Daoy (cell line): ENCODE measurements at places on chromosomes 16 and 17.

GRCh38 chr17:28042721-28043291 lies 329 bp downstream of the NLK start:
- DNase-seq = no peak

DNA sequence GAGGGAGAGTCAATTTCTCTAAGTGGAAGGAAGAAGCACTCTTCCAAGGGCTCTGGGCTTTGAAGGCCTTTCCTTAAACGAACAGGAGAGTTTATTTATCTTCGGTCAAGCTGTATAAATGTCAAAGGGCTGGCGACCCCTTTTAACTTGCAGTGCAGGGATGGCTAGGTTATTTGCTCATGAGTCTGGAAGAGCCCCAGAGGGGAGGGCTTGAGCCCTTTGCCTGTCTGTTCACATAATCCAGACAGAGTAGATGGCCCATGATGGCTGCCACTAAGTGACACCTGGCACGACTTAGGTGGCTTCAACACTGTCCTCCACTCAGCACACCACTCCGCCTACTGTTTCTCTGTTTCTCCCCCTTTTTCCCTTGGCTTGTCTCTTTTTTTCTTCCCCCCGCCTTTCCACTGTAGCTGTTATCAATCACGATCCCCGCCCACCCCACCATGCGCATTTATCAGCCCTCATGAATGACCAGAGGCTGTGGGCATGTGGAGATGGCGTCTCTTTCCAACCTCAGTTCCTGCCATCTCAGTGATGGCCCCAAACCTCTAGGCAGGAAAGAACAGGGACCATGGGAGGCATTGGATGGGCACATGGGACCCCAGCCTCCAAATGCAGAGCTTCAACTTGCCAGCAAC lies 408.7 kb upstream of the TNRC6C start:
- no peak for DNase-seq

GRCh38 chr17:70144260-70144846 lies 25.0 kb upstream of the KCNJ2 start:
- no peak for DNase-seq

- DNase-seq = no peak
These were observed 24.2 kb downstream of the GRB7 start for GRCh38 chr17:39761861-39762496.

- DNase-seq = no peak
These were observed 146.2 kb downstream of the PARN start for GRCh38 chr16:14483819-14484385.

- no peak for DNase-seq
These were observed 19.7 kb downstream of the MAP3K3 start for GRCh38 chr17:63641692-63642448.

- peak; percentile 54 for DNase-seq
These were observed 8.5 kb downstream of the CCL18 start for GRCh38 chr17:36072431-36073121.

DNA sequence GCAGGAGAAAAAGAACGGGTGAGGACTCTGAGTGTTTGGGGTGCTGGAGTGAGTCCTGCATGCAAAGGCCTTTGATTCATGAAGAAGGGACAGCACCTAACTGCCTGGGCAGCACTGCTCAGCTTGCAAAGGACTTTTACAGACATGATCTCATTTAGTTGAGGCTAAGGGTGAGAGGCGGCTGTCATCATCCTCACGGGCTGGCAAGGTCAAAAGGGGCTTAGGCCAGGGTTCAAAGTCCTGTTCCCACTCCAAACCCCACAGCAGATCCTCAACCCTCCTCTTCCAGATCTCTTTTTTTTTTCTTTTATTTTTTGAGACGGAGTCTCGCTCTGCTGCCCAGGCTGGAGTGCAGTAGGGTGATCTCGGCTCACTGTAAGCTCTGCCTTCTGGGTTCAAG lies 4.8 kb downstream of the RHBDF2 start:
- no peak for DNase-seq

DNA sequence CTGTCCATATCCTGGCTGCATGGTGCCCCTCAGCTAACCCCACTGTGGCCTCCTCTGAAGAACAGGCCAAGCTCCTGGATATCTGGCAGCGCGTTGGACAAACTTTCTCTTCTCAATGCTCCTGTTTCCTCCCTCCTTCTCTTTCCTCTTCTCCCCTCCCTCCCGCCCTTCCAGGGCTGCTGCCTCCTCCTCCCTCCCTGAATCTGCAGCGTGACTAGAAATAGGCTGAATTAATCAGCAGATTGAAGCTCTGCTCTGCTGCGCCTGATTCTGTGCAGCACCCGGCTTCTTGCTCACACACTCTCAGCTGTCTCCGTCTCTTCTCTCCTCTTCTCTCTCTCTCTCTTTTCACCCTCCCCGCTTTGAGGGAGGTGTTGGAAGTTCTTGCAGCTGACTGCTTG lies 19.8 kb downstream of the TMEM94 start:
- no peak for DNase-seq

GRCh38 chr16:66534376-66534799 lies 15.5 kb downstream of the TK2 start:
- no peak for DNase-seq

DNA sequence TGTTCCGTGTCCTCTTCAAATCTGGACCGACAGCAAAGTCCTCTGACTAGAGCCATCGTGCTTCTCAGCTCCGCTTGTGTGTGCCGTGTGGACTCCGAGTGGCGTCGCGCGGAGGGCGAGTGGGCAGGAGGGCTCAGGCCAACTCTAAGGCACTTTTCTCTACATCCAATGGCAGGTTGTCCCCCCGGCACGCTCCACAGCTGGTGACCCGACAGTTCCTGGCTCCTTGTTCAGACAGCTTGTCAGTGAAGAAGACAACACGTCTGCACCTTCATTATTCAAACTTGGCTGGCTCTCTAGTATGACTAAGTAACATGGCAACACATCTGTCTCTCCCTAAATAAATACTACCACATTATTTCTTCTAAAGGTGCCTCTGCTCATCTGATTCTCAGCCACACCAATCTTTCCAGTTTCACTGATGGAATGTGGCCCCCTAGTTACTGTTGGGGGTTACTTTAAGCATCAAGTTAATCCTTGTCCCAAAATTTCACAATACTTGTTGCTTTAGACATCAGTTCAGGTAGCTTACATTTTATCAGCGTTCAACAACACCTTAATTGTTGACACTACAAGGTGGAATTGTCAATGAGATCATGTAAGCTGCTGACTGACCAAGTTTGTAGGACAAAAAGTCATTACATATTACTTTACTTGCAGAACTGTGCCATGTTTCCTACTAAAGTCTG lies 15.4 kb downstream of the COG1 start:
- DNase-seq = no peak

GRCh38 chr17:27282054-27282551 lies 11.8 kb upstream of the WSB1 start:
- no peak for DNase-seq
